ENCODE measurements at places on chromosomes 5 and 9. TPM values are rescaled to one million over a fixed set of nuclear protein-coding genes. Genes with fewer than 3 reads are reported as not detected.

DNA sequence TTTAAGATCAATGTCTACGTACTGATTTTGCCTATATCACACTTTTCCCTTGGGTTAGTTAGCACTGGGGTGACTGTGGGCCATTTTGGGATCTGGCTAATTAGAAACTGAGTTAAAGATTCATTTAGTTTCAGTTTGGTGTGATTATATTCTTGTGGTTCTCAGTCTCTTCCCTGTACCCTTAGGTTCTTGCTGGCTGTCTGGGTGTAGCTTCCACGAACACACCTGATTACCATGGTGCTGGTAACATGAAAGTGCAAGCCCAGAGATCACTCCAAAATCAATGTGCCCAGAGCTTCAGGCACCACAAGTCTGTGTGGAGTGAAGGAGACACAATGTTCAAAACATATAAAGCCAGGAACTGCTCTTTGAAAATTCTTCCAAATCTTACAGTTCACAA lies 248.1 kb downstream of the PDE4D start:
- H3K27me3 ChIP-seq, result no peaks in the 10 kb centered on the region
- no peak for DNase-seq
- H3K36me3 ChIP-seq, result no peaks in the 10 kb centered on the region

- no peaks in the 10 kb centered on the region for H3K4me1 ChIP-seq
- no peak for DNase-seq
- no peak overlapping the region for H3K27ac ChIP-seq
- no peak overlapping the region for H3K4me3 ChIP-seq
These were observed 25.4 kb downstream of the FBXO10 start for GRCh38 chr9:37550781-37551180.

GRCh38 chr5:133811168-133811567 lies 157.3 kb downstream of the C5orf15 start:
- DNase-seq, result no peak
- no peak overlapping the region for H3K4me3 ChIP-seq
- H3K27ac ChIP-seq, result no peak overlapping the region

FGFR4 gene
- 72.6 TPM for total RNA-seq

SH2D3C gene
- total RNA-seq, result 27.7 TPM

PTPN3 gene
- 40.6 TPM for total RNA-seq

All from kidney (tissue), 22 donors.